Uterus (tissue), 4 donors: ENCODE measurements at places on chromosomes 7 and 10.
A peak's percentile ranks its signal among the peaks of the same experiment; 100 is the strongest.

DNA sequence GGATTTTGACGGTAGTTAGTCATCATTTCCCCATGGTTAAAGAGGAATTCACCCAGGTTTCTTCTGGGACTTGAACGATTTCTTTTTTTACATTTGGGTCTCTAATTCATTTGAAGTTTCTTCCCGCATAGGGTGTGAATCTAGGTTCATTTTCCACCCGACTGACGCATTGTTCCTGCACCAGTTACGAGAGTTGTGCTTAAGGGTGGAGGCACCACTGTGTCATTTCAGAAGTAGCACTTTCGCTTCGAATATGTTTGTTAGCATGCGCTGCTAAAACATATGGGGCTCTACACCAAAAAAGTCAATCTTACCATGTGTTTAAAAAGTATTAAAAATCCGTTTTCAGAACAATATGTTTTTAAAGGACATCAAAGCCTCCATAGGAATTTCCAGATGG lies 140.3 kb downstream of the VIPR2 start:
- DNase-seq = no peak

- DNase-seq = no peak
These were observed 38.7 kb upstream of the TCERG1L start for GRCh38 chr10:131350245-131350644.

GRCh38 chr10:69385454-69386350 lies 31.0 kb downstream of the TACR2 start:
- DNase-seq = no peak

- DNase-seq = no peak
These were observed 123.1 kb upstream of the MACROH2A2 start for GRCh38 chr10:69929575-69929974.

DNA sequence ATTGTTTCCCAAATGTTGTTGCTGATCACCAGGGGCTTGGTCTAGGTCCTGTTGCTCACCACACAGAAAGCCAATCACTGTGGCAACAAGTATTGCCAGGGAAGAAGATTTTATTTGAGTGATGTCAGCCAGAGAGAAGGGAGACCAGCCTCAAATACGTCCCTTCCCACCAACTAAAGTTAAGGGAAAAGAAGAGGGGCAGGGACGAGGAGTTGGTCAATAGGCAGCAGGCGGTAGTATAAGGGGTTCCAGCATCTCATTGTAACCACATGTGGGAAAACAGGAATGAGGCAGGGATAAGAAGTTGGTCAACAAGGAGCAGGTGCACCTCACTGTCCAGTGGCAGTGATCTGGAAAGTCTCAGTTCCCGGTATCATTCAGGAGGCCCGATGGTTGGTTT lies 138.9 kb upstream of the KCNMA1 start:
- DNase-seq = no peak

DNA sequence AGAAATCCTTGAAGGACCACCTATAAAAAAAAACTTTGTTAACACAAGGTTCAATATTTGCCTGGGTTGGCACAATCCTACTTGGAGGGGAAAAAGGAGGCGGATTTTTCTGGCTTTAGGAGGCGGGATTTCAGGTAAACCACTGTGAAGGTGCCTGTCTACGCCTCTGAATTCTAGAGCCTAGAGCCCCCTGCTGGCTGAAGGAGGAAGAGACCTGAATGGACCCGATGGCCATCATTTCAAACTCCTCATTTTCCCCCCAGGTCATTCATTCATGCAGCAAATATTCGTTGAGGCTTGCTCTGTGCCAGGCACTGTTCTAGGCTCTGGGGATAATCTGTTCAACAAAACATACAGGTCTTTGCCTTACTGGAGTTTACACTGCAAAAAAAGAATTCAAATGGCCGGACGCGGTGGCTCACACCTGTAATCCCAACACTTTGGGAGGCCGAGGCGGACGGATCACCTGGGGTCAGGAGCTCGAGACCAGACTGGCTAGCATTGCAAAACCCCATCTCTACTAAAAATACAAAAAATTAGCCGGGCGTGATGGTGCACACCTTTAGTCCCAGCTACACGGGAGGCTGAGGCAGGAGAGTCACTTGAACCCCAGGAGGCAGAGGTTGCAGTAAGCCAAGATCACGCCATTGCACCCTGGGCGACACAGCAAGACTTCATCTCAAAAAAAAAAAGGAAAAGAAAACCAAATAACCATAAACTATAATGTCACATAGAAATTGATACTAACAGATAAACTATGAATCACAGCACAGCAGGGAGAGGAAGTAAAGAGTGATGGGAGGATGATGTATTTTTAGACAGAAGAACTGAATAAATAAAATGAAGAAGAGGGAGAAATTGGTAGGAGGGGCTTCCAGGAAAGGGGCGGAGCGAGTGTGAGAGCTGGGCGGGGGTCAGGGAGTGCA lies 90.1 kb upstream of the NFE2L3 start:
- DNase-seq = peak; percentile 47

DNA sequence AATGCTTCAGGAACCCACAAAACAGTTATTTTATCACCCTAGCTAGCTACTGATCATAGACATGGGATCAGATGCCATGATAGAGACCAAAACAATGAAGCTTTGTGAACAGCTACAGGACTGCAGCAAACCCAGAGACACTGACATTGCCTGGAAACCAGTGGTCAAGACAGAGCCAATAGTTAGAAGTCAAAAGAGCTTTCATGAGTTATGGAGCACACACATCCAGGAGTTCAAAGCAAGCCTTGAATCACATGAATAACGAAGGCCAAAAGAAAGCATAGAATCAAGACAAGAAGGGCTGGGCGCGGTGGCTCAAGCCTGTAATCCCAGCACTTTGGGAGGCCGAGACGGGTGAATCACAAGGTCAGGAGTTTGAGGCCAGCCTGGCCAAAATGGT lies 34.5 kb upstream of the GSAP start:
- no peak for DNase-seq

- no peak for DNase-seq
These were observed 483.9 kb downstream of the SH2D4B start for GRCh38 chr10:81021428-81022129.

- no peak for DNase-seq
These were observed 34.0 kb upstream of the CD36 start for GRCh38 chr7:80604436-80604835.

- no peak for DNase-seq
These were observed 52.6 kb downstream of the PTEN start for GRCh38 chr10:87915989-87916388.

GRCh38 chr7:64875658-64876406 lies 27.2 kb upstream of the ZNF273 start:
- no peak for DNase-seq

- DNase-seq = no peak
These were observed 34.0 kb downstream of the GOT1 start for GRCh38 chr10:99396471-99396870.

DNA sequence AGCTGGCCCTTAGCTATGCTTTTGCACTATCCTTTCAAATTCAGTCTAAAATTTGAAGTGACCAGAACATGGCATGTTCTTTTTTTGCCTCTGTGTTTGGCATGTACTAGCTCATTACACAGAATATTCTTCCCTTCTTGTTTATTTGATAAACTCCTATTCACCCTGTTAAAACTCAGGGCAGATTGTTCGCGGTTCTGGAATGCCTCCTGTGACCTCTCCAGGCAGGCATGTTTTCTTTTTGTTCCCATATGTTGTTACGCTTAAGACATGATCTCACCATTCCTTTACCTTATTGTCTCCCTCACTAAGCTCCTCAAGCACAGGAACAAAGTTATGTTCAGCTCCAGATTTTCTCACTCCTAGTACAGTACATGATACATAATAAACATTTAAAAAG lies 181.7 kb downstream of the CCSER2 start:
- no peak for DNase-seq

DNA sequence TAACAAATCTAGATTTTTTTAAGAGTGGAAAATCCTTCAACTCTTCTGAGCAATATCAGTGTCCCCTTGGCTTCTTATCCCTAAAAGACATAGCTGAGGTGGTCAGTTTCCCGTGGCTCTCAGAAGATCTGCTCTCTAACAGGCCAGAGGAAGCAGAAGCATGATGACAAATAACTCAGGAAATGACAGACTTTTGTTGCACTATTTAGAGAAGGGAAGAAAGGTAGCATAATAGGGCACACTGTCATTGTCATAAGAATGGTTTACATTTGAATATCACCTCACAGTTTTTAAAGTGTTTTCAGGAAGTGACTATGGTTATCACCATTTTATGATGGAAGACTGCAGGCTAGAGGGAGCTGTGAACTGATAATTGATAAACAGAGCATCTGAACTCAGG lies 33.6 kb upstream of the RAPGEF5 start:
- no peak for DNase-seq

DNA sequence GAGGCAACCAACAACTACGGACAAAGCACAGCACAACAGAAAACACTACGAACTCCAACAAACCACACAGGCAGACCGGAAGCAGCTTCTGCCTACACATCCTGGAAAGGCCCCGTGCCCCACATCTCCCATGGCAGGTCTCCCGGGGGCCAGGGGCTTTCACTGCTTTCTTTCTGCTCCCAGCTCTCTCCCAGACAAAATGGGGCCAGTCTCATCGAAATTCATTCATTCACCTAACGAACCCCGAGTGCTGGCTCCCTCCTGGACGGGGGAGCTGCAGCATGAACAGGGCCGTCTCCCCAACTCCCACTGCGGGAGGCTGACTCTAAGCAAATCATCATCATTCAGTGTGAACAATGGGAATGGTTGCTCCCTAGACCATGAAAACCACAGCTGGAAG lies 47.6 kb upstream of the NANOS1 start:
- no peak for DNase-seq

GRCh38 chr7:131103997-131104396 lies 223.7 kb upstream of the MKLN1 start:
- DNase-seq = no peak

DNA sequence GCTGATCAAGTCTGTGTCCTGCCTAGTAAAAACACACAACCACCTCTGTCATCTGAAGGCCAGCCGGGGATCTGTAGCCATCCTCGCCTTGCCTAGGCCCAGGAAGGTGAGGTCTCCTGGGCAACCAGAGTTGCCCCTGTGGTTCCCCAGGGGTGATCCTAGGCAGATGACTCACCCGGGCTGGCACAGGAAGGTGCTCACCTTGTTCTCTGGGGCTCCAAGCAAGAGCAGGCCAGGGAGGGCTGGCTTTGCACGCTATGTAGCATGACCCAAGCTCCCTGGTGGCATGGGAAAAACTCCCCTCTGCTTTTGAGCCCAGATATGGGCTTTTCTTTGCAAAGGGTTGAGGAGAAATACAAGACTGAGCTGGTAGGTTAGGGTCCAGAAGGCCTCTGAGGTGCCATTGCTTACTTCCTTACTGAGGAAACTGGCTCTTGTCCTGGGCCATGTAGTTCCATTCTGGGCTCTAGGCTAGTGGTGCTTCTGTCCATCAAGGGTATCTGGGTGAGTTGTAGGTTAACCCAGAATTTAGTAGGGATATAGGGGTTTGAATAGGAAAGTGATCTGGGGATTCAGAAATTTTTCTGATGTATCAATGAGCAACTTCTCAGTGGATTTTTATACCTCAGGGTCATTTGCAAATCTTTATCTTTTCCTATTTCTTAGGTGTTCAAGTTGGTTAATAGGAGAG lies 112.0 kb downstream of the NT5C2 start:
- DNase-seq = no peak

GRCh38 chr7:113606325-113606724 lies 312.5 kb downstream of the PPP1R3A start:
- no peak for DNase-seq

- DNase-seq = no peak
These were observed 105.0 kb downstream of the PRTFDC1 start for GRCh38 chr10:24847112-24848070.

GRCh38 chr10:17910125-17910789 lies 41.5 kb upstream of the SLC39A12 start:
- peak; percentile 24 for DNase-seq

GRCh38 chr10:33143160-33143728 lies 185.2 kb upstream of the ITGB1 start:
- no peak for DNase-seq

GRCh38 chr10:96632974-96633710 lies 46.3 kb upstream of the TM9SF3 start:
- no peak for DNase-seq
